Transverse colon (tissue), 4 donors: ENCODE measurements at places on chromosomes 2 and 18.

DNA sequence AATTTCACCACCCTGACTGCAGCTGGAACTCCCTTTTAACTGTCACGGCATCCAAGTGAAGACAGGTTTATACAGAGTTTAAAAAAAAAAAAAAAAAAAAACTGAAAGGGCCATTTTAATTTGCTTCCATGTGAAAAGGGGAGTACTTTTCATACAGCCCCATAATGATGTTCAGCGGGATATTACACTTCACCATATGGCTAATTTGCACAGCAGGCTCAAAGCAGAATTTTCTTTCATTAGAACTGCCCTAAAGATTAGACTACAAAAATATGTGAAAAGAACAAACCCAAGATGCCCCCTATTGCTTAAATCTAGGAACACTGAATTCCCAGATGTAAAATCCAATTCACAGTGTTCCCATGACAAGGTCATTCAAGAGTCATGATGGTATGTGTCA, 301.8 kb downstream of the EXOC6B start:
- no peak for DNase-seq

GRCh38 chr2:84247532-84247931, 211.5 kb downstream of the SUCLG1 start:
- DNase-seq = no peak

DNA sequence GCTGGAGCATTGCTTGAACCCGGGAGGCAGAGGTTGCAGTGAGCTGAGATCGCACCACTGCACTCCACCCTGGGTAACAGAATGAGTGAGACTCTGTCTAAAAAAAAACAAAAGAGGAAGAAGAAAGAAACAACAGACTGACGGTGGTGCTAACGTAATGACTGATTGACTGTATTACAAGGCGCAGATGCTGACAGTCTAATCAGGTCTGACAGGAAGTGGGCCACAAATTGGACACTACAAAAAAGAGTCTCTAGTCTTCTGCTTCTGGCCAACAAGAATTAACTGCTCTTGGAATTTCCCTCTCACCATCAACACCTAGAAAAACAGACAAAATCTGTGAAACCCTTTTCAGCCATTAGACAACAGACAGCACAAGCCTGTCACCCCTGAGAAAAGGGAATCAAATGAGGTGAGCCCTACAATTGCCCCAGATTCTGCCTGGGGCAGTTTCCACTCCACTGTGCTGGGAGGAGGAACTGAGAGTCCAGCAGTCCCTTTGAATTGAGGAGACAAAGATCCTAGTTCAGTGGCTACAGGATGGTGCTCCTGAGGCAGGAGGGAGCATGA, 43.3 kb downstream of the SNED1 start:
- no peak for DNase-seq

DNA sequence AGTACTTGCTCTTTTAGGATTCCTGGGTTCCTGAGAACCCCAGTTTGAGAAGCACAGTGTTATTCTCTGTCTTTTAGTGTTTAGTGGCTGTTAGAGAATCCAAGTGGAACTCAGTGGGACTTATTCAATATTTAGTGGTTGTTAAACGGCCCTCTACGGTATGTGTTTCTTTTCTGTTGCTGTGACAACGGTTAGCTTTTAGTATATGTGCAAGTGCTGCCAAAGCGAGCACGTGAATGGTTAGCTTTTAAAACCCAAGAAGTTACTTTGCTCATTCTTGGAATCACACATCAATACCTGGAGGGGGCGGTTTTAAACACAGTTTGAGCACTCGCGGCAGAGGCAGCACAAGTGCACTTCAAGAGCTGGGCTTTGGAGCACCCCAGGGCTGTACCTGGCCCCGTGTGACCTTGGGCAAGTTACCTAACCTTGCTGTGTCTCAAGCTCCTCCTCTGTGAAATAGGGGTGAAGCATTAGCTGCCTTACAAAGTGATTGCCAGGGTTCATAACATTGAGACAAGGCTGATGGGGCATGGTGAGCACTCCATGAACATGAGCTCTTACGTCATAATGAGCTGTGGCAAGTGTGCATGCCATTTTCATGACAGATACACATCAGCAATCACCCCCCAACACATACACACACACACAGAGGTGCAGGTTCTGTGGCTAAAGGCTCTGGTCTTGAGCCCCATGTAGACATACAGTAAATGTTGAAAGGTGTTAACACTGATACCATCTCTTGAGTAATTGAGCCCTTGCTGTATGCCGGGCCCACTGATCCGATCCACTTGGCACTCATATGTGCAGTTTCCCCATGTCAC, 234.1 kb downstream of the ALPK2 start:
- no peak for DNase-seq
